ENCODE measurements at places on chromosomes 7 and 10.
A peak's percentile ranks its signal among the peaks of the same experiment; 100 is the strongest.

- DNase-seq = no peak
Observed at GRCh38 chr7:43278088-43278644, 165.7 kb downstream of the HECW1 start.

GRCh38 chr10:91287276-91287675, 66.8 kb downstream of the PCGF5 start:
- no peak for DNase-seq

GRCh38 chr10:97781618-97782331, 10.0 kb upstream of the SFRP5 start:
- DNase-seq = no peak

DNA sequence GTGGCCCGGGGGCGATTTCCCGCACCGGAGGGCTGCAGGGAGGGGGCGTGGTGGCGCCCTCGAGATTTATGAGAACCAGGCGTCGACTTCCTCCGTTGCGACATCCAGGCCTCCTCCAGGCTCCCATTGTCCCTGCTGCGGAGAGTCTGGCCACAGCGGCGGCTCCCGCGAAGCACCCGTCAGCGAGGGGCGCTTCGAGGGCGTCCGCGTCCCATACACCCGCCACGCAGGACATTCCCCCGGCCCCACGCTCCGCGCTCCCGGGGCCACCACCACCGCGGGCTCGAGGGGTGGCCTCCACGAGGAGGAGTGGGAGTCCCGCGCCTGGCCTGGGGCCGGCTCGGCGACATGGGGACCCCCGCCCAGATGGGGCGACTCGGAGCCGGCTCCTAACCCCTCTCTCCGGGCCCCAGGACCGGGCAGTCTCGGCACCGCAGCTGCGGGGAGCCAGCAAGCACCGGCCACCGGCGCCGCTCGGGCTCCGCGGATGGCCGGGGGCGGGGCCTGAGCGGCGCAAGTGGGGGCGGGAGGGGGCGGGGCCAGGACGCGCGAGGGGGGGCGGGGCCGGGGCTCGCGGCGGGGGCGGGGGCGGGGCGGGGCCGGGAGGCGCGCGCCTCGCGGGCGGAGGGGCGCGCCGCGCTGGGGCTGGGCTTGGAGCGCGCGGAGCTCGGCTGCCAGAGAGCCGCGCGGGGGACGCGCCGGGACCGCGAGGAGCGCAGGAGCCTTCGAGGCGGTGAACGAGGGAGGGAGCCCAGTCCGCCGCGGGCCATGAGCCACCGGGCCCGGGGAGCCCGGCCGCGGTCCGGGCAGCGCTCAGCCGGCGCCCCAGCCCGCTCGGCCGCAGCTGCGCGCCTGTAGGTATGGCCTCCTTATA, at the start of gene SH2B2:
Gene SH2B2 (plus strand): TSS at position 632 of the 874 bp plus-strand sequence. CDS start 13,683 bp downstream, outside the sequence.
- peak; percentile 85 for DNase-seq

GRCh38 chr10:100184426-100184825, 1.4 kb downstream of the ERLIN1 start:
- peak; percentile 11 for DNase-seq

DNA sequence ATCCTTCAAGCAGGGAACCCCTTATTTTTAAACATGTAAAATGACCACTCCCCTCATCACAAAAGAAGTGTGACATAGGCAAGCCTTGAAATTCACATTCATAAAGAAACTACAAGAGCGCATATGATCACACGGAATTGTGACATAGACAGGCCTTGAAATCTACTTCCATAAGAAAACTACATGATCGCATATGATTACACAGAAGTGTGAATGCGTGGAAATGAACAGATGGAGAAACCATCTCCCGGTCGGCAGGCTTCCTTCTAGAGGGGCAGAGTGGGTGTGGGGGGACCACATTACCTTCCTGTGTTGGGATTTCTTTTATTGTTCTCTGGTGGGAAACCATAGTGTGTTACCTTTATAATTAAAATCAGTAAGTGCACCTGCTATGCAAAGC, 285.1 kb upstream of the ADARB2 start:
- peak; percentile 6 for DNase-seq

DNA sequence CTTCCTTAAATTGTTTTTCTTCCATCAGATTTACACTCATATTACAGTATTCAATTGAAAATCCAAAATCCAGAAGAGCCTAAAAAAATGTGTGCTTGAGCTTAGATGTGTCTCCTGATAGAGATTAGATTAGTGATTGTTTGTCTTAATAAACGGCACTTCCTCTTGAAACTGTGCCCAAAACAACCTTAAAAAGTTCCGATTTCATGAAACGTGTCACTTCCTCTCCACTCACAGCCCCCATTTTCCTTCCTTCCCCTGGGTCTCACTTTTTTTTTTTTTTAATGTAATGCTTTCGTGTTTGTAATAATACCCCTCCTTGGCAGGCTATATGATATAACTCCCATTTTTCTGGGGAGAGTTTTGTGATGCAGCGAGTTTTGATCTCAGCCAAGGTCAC, 114.8 kb upstream of the ADO start:
- peak; percentile 50 for DNase-seq

GRCh38 chr7:29488203-29488970, 75.2 kb upstream of the PRR15 start:
- no peak for DNase-seq

DNA sequence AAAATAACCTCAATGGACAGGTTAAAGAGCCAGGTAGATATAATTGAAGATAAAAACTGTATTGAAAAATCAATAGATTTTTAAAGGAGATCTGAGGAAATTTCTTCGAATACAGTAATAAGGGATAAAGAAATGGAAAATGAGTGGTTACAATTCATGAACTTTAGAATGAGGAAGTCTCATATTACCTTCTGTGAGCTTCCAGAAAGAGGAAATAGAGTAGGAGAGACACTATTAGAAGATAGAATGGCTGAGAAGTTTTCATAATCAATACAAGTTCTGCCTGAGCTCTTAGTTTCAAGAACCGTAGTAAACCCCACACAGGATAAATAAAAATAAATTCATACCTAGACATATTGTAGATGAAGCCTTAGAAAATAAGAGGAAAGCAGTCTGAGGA, 11.5 kb downstream of the SDK1 start:
- DNase-seq = no peak

DNA sequence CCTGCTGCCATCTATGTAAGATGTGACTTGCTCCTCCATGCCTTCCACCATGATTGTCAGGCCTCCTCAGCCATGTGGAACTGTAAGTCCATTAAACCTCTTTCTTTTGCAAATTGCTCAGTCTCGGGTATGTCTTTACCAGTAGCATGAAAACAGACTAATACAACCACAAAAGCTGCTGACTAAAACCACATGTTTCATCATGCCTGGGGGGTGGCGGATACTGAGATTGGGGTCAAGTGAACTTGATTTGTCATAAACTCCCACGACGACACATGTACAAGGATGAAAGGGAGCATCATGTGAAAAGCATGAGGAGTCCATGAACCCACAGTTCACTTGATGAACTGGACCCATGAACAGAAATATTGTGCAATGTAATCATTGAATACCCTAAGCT, 134.9 kb upstream of the ANK3 start:
- DNase-seq = peak; percentile 5

GRCh38 chr7:104931181-104931781, 82.7 kb upstream of the KMT2E start:
- no peak for DNase-seq

DNA sequence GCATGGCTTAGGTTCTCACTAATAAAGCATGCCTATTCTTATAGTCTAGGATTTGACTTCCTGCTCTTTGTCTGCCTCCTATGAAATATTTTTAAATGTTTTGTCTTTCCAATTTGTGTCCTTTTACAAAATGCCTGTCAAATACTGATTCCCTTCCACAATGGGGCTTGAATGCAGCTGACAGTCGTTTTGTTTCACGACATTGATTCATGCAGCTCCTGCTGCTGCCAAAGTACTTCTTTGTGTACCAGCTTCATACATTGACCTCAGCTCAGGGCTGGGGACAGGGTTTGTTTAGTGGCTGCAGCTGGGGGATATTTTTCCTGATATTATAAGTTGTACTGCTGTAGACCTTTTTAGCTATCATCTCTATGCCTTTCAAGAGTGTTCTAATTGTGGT, 371.9 kb upstream of the CHRM2 start:
- DNase-seq = no peak

DNA sequence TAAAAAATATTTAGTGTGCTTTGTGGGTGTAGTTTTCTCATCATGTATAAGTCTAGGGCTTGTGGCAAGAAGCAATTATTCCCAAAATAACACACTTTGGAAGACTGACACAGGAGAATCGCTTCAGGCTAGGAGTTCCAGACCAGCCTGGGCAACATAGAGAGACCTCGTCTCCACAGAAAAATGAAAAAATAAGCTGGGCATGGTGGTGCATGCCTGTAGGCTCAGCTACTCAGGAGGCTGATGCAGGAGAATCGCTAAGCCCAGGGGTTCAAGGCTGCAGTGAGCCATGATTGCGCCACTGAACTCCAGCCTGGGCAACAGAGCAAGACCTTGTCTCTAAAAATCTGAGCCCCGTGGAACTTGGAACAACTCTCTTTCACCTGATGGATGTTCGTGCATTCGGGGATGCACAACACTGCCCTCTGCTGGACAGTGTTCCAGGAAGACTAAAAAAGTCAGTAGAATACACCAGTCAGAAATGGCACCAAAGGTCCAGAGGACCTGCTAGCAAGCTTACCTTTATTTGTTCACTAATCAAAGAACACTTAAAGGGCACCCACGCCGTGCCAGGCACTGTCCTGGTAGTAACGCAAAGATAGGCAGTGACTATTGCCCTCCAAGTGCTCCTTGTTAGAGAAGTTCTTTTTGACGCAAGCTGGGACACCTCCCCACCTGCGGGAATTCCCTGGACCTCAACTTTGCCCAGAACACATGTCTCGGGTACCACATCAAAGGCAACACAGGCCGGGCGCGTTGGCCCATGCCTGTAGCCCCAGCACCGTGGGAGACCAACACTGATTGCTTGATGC, 81.9 kb upstream of the CALN1 start:
- DNase-seq = peak; percentile 67

DNA sequence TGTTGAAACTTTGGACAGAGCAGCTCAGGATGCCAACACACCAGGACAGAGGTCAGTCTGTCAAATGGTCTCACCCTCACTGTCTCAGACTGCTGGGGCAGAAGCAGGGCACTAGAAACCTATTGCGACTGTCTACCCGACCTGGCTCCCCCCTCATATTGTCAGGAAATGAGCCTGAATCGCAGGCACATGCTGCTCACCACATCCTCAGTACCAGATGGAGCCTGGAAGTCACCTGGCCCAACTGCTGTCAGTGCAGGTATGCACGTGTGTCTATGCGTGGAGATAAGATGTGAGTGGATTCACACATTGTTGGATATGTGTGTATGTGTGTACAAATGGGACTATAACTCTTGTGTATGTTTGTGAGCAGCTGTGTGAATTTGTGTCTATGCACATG, 3.2 kb upstream of the CDHR1 start:
- no peak for DNase-seq

DNA sequence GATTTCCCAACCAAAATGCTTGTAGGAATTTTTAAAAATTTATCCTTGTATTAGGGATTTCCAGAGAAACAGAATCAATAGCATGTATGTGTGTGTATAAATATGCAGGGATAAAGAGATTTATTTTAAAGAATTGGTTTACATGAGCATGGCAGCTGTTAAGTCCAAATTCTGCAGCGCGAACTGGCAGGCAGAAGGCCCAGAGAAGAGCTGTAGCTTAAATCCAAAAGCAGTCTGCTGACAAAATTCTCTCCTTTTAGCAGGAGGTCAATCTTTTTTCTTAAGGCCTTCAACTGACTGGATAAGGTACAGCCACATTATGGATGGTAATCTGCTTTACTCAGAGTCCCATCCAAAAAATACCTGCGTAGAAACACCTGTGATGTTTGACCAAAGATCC, 42.0 kb downstream of the PRR15 start:
- DNase-seq = no peak

GRCh38 chr10:121305066-121305465, 293.2 kb downstream of the FGFR2 start:
- no peak for DNase-seq

DNA sequence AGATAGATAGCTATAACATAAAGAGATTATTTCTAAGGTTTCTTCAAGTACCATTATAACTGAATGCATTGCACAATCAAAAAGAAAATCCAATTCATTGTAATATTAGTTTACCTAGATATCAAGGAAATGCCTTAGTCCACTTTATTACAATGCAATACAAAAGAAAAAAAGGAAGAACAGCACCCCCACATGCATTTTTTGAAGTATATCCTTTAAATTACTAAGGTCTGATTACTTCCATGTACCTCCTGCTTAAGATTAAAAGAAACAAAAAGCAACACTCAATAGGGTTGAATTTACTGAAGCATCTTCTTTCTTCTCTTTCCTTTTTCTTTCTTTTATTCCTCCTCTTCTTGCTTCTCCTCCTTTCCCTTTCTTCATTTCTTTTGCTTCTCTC, 973.8 kb upstream of the LRRTM3 start:
- DNase-seq = no peak

DNA sequence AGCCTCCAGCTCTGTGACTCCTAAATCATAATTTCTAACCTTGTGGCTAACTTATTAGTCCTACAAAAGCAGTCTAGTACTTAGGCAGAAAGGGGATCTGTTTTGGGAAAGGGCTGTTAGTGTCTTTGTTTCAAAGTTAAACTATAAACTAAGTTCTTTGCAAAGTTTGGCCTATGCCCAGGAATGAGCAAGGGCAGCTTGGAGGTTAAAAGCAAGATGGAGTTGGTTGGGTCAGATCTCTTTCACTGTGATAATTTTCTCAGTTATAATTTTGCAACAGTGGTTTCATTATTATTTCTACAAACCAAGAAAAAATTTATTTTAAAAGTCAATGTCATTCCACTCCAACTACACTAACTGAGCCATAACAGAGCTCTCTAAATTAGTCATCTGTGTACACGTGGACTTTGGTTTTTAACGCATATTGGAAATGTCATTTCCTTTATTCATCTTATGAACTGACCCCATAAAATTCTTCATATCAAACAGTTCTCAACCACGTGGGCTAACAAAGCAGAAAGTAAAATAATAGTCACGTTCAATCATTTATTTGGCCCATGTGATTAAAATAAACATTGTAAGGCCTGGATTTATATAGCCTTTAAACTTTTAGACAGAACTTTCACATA, 143.2 kb upstream of the C7orf33 start:
- DNase-seq = no peak

- no peak for DNase-seq
Observed at GRCh38 chr10:75859141-75859540, 427.7 kb downstream of the LRMDA start.

GRCh38 chr7:80257756-80258155, 123.1 kb downstream of the GNAI1 start:
- DNase-seq = no peak

DNA sequence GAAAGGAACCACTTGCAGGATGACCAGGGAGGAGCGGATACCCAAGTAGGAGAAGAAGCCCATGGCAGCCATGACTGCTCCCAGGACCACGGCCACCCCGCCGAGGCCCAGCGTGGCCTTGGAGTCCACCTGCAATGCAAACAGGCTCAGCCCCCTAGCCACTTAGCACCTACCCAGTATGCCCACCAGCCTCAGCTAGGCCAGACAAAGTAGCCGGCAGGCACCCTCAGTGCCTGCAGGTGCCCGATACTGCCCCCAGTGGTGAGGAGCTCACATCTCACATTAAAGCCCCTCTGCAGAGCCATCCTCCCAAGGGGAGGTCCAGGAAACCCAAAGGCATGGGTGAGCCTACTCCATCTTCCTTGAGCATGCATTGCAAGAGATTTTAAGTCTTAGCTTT, 6.6 kb downstream of the NPC1L1 start:
- peak; percentile 61 for DNase-seq
